Activated CD4-positive, alpha-beta T cell treated with anti-CD3 and anti-CD28 coated beads, Interleukin-2, Interleukin-4, amounts not matched to agents 100 ng/mL and 50 ng/mL, durations not matched to agents 16 hours and 8 hours (primary cell): ENCODE measurements at places on chromosomes 3 and 15.

DNA sequence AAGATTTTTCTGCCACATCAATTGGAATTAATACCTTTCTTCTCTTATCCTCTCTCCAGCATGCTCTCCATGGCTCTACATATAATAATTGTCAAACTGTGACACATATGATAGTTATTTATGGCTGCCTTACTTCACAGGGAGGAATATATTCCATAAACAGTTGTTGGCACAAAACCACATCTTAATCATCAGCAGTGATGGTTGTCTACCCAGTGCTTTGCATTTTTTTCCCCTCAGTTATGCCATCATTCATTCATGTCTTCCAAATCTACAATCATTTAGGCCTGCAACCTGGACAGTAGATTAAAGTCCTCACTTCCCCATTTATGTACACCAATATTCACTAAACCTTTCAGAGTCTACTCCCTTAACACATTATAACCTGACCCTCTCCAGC is 107.7 kb downstream of the THRB start:
- no peak for DNase-seq

DNA sequence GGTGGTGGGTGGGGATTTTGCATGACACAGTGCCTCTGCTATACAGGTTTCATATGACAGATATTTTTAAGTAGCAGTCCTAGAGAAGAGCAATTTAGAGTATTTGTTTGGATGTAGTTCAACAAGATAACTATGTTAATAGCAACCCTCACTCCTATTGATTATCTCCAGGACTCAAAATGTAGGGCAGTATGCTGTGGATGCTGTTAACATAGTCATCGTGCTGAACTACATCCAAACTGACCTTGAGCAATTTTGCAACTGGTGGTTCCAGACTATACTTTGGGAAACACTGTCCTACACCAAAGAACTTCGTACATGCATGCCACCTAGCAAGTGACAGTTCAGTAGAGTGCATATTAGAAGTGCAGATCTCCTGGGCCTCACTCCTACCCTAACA is 117.6 kb downstream of the IL5RA start:
- DNase-seq = no peak

- DNase-seq = no peak
Observed at GRCh38 chr3:59472541-59472940, 422.7 kb upstream of the CFAP20DC start.

DNA sequence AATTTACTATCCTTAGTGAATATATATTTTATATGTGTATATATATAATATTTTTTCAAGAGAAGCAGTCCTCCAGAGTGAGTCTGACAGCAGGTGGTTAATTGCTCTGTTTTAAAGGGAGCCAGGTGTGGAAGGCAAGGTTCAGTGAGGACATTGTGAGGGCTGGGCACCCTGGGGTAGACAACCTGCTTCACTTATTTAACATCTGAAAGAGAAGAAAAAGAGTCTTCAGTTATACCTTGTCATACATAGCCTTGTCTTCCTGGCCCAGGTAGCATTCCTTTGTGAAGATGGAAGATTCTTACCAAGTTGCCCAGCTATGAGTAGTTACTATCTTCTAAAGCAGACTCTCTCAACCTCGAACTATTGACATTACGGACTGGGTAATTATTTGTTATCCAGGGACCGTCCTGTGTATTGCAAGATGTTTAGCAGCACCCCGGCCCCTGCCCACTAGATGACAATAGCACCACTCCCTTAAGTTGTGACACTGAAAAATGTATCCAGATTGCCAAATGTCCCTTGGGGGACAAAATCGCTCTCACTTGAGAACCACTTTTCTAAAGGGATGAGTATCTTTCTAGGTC is 336.0 kb upstream of the TRIM42 start:
- DNase-seq = no peak

DNA sequence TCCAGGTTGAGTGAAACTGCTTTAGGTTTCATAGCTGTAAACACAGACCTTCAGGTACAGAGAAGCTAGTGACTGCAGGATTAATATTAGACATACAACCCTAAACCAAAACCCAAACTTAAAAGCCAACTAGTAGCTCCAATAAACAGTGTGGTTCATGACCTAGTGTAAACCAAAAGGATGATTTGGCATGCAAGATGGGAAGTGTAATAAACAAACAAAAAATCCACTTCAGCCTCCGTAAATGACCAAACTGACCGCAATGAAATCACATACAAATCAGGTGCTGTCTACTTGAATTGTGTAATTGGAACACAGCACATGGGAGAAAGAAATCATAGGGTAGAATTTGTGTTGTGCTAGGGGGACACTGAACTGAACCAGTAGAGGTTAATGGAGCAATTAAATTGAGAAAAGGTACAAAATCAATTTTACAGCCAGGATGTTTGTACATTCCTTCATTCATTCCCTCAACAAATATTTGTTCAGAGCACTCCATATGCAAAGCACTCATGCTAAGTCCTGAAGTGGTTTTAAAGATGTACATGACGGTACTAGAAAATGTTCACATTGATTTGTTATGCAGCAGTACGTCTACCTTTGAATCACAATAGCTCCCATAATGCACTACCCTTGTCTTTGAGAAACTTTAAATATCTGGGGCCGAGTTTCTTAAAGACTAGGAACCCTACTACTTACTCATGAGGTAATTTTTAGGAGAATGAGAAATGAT is 21.4 kb upstream of the CHST2 start:
- no peak for DNase-seq

DNA sequence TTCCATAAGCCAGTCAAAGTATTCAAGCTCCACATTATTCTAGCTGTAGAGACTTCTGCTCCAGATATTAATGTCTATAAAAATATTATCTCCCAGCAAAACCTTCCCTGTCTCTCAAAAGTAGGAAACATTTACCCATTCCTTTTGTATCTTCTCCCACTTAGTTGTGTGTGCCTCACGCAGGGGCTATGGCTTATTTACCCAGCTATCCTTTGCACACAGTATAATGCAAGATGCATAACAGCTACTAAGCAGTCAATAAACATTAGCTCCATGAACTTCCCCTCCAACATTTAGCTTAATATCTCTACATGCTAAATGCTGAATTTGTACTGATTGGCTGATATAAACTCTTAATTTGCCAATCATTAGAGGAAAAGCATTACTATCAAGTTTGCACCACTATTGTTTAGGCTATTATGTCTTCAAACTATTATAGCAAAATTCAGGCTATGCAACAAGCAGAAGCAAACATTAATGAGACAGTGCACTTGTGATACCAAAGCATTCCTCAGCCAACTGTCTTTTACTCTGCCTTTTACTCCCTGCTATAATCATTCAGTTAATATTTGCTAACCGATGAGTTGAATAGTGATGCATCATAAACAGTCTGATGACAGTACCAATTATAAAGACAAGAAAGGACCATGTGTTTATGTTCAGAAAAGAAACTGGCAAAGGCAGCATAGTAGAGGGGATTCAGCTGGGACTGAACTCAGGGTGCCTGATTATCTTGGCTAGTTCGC is 81.2 kb downstream of the PLCH1 start:
- no peak for DNase-seq

- DNase-seq = no peak
Observed at GRCh38 chr3:74844428-74844827, 230.0 kb upstream of the CNTN3 start.

GRCh38 chr3:15327941-15328340 is 4.4 kb downstream of the SH3BP5 start:
- DNase-seq = no peak

- DNase-seq = no peak
Observed at GRCh38 chr15:58880320-58880719, 53.2 kb downstream of the SLTM start.

DNA sequence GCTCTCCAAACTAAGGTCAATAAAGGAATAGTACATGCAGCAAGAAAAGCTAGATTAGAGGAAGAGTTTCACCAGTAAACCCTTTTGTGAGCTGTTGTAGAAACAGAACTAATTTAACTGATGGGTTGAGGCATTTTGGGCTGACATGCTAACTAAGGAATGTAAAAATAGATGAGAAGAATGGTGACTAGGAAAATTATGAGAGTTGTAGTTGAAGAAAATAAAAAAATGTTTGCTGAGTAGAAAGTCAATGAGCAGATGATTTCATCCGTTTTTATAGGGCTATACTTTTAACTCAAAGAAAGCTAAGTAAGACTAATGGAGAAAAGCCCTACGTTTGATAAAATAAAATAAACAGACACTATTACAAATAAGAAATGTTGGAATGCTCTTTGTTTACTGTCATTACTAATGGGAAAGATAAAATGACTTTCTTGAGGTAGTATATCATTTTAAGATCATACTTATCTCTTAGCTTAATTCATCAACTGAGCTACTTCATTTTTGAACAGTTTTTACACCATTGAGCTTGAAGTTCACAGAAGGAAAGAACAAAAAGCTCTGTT is 209.4 kb upstream of the DPH6 start:
- DNase-seq = no peak

GRCh38 chr3:8987645-8988383 is 24.5 kb upstream of the RAD18 start:
- DNase-seq = peak; percentile 66

DNA sequence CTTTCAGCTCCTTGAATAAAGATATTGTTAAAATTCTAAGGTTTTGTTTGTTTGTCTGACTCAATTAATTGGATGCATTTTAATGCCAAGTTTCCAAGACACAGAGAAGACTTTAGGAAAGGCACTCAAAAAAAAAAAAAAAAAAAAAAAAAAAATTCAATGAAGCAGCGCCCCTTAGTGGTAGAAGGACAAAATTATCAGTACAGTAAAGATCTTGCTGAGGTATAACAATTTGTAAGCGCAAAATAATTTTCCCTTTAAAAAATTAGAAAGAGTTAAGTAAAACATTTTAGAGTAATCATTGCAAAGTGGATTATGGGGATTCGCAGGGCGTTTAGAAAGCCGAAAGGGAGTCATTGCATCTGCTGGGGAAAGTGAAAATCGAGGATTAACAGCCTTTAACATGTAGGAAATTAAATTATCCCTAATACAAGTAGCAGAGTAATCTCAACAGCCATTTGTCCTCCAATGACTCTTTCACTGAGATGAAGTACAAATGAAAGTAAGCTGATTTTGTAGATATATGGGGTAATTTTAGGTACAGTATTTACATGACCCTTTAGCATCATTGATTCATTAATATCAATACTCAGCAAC is 5.8 kb upstream of the DIS3L start:
- DNase-seq = no peak

DNA sequence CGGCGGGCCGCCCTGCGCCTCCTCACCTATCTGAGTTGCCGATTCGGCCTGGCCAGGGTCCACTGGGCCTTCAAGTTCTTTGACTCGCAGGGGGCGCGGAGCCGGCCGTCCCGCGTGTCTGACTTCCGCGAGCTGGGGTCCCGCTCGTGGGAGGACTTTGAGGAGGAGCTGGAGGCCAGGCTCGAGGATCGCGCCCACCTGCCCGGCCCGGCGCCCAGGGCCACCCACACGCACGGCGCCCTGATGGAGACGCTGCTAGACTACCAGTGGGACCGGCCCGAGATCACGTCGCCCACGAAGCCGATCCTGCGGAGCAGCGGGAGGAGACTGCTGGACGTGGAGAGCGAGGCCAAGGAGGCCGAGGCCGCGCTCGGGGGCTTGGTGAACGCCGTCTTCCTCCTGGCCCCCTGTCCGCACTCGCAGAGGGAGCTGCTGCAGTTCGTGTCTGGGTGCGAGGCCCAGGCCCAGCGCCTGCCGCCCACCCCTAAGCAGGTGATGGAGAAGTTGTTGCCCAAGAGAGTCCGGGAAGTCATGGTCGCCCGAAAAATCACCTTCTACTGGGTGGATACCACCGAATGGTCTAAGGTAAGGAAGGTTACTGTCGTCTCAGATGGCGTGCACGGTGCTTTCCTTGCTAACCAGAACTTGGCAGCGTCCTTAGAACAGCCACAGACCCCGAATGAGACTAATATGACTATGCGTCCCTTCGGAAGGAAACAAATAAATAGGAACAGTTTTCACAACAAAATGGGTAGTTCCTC is 567 bp downstream of the TICRR start:
- peak; percentile 19 for DNase-seq

- no peak for DNase-seq
Observed at GRCh38 chr3:179606534-179607085, 2.0 kb downstream of the NDUFB5 start.

GRCh38 chr3:190426806-190427507 is 22.7 kb downstream of the TMEM207 start:
- DNase-seq = no peak
